Activated CD8-positive, alpha-beta memory T cell treated with anti-CD3 and anti-CD28 coated beads for 1 hour (primary cell): ENCODE measurements at places on chromosomes 6 and 20.

DNA sequence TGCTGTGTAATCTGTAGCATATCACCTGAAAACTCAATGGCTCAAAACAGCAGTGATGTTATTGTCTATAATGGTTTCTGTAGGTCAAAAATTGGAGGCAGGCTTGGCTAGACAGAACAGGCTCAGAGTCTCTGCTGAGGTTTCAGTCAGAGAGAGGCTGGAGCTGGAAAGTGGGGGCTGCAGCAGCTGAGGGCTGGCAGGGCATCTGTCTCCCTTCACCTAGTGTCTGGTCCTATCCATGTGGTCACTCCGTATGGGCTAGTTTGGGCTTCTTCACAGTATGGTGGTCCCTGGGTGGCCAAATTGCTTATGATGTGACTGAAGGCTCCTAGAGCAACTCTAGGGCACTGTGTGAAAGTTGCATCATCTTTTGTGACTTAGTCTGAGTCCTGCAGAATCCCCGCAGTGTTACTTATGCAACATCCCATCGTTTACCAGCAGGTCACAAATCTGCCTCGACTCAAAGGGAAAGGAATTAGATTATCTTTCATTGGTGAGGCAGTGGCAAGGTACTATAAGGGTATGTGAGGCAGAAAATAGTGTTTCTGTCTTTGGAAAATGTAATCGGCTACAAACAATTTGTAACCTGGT lies 497.0 kb downstream of the EPHA7 start:
- DNase-seq: no peak

- no peak for DNase-seq
Measured at GRCh38 chr6:28371706-28372451, 22.1 kb downstream of the ZKSCAN3 start.

DNA sequence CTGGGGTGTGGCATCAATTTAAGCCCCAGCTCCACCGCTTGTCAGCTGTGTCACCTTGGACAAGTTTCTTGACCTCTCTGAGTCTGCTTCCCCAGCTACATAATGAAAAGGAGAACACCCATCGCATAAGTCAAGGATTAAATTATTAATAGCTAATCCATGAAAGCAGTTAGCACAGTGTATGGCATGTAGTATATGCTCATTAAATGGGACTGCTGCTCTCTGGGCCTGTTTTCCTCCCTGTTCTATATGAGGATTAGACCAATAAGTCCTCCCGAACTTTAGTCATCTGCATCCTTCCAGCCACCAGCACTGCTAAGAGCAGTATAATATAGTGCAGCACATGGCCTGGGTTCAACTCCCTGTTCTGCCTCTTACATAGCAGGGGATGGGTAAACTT lies 19.7 kb downstream of the ETV7 start:
- no peak for DNase-seq

DNA sequence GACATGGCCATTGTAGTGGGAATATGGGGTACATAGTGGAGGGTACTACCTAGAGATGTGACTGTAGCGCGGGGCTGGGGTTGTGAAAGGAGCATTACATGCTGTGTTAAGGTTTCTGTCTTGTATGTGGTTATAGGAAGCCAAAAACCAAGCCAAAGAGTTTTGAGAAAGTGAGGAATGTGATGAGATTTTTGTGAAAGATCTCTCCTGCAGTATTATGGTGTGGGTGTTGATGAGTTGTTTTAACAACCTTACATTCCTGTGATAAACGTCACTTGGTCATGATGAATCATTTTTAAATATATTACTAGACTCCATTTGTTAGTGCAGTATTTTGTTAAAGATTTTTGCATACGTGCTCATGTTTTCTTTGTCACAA lies 48.9 kb downstream of the ZFAND3 start:
- DNase-seq: no peak

GRCh38 chr6:2773449-2773848 lies 8.3 kb downstream of the WRNIP1 start:
- no peak for DNase-seq

GRCh38 chr6:5846889-5847288 lies 159.8 kb downstream of the NRN1 start:
- no peak for DNase-seq

DNA sequence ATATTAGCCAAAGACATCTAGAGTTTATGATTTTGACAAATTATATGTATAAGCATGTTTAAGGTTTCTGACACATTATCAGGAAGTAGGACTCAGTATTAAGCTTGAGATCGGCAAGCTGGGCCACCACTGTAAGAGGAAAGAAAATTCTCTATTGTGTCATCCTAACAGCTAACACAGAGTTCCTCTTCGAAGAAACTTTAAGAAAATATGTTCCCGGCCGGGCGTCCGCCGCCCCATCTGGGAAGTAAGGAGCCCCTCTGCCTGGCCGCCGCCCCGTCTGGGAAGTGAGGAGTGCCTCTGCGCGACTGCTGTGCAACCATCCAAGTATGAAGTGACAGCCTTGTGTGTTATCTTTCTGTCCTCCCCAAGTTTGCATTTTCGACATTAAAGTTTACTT lies 23.0 kb downstream of the USP49 start:
- no peak for DNase-seq

- no peak for DNase-seq
Measured at GRCh38 chr6:119658917-119659316, 309.4 kb upstream of the MAN1A1 start.

DNA sequence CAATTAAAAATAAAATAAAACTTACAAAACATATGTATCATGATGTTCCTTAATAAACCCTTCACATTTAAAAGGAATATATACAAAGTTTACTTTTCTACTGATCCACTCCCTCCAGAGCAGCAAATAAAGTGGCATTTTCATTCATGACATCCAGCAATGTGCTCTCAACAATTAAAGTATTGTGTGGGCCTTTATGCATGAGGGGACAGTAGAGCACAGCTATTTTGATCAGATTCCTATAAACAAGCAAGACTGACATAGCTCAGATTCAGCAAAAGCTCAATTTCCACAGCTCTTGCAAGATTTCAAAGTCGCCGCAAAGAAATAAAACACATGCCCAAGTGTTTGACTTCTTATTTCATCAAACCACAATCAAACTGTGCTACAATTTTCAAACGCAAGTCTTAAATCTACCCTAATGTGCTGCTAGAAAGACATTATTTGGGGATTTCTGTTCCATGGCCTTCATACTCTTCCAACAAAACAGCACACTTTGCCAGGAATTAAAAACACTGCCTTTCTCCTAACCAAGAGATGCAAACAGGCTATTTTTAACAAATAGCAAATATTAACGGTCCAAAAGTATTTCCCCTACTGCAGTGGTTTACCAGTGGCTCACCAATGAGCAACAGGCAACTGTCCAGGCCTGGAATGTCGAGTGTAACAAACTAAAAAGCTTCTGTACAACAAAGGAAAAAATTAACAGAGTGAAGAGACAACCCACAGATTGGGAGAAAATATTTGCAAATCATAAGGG lies 52.3 kb downstream of the MBOAT1 start:
- no peak for DNase-seq

DNA sequence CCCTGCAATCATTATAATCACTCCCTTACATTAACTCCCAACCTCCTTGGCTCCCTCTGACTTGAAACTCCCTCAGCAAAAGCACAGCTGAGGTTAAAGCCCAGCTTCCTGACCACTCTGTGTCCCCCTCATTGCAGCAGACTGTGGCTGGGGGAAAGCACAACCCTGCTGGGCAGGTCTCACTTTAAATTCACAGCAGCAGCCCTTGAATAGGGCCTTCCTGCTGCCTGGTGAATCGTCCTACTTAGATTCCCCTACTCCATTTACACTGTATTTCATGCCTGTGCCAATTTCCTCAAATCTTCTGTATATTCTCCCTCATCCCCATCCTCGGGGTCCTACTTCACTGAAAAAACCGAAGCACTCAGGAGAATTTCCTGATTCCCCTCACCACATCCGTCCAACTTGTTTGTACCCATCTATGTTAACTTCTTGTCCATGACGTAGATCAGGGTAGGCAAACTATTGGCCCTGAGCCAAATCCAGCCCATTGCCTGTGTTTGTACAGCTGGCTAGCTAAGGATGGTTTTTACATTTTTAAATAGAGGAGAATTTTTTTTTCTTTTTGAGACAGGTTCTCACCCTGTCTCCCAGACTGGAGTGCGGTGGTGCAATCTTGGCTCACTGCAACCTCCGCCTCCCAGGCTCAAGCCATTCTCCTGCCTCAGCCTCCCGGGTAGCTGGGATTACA lies 31.5 kb upstream of the GCM1 start:
- no peak for DNase-seq

DNA sequence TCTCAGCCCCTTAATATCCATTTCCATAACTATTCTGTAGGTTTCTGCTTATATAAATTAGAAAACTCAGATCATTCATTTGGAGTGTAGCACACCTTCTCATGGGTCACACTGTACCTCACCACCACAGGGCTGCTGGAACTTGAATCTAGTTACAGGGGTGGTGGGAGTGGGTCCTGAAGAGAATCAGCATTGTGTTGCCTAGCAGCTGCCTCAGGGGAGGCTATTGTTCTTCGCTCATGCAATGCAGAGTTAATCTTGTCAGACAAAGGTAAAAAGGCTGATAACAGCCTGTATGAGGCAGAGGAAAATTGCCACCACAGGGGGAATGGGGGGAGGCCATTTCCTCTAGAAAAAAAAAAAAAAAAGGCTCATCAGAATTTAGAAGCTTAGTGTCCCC lies 496.0 kb upstream of the ADGRB3 start:
- DNase-seq: no peak

DNA sequence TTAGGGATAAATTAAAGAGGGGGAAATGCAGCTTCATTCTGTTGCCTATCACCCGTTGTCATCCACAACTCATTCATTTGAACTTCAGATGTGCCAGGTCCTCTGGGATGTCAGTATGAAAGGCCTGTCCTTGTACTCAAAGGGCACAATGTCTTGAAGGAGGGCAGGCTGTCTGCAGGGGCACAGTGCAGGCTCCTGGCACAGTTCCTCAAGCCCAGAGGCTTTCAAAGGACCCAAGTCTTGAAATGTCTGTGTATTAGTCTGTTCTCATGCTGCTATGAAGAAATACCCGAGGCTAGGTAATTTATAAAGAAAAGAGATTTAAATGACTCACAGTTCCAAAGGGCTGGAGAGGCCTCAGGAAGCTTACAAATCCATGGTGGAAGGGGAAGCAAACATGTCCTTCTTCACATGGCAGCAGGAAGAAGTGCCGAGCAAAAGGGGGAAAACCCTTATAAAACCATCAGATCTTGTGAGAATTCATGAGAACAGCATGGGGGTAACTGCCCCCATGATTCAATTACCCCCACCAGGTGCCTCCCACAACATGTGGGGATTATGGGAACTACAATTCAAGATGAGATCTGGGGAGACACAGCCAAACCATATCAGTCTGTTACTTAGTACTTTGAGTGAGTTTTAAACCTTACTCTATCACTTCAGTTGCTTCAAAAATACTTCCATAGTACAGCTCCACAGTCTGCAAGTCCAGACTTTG lies 9.4 kb downstream of the SNX9 start:
- DNase-seq: no peak

DNA sequence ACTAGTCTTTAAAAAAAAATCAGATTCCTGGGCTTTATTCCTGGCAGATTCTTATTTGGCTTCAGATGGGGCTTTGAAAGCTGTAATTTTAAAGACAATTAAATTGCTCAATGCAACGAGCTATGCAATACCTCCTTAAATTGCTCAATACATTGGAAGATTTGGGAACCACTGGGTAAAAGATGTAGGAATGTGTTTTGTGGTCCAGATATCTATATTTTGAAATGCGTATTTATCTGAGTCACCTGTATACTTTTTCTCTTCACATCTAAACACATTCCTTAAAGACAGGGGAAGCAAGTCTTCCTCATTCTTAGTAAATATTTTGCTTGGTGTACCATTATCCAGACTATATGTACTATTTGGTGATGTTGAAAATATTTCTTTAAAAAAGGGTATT lies 29.6 kb upstream of the MAP7 start:
- no peak for DNase-seq

DNA sequence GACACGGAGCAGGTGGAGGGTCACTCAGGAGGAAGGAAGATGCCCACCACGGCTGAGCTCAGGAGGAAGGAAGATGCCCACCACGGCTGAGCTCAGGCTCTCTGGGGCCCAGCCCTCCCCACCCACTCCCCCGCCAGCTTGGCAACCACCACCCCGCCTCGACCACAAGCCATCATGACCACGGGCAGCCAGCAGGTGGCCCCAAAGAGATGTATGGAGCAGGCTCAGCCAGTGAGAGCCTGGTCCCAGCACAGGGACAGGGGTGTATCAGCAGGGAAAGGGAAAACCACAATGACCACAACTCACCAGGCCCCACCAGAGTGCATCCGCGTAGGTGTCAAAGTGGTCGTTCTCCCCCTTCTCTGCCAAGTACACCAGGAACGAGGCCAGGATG lies 30.4 kb downstream of the KCNQ2 start:
- DNase-seq: peak; percentile 37

GRCh38 chr6:5132731-5133130 lies 47.6 kb downstream of the PPP1R3G start:
- DNase-seq: no peak

DNA sequence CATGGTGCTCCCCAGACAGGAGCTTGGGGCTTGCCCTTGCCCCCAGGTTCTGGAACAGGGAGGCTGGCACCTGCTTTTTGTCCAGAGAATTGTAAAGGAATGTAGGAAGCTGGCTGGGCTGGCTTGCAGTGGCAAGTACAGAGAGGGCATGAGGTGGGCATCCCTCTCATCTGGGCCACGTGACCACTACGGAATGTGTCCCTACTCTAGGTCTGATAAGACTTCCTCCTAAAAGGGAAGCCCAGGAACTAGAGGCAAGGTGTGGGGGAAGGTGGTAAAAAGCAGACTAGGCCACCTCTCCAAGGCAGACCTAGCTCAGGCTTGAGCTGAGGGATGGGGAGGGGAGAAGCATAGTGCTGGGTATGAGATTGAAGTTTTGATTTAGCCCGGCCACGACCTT lies 38.8 kb downstream of the UNC5CL start:
- no peak for DNase-seq

DNA sequence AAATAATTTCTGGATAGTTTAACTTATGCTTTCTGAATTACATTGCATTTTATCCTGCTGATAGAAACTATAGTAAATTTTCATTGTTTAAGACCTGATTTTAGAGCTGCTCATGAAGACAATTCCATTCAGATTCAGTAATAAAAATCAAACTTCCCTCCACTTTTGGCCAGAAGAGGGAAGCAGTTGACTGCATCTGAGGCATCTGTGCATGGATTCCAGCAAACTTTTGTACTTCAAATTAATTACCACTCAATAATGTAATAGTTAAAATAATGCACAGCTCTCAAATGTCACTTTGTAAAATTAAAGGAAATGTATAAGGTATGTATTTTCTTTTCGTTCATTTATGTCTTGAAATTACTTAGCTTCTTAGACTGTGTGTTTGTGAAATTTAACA lies 64.2 kb upstream of the SLC35B3 start:
- no peak for DNase-seq

GRCh38 chr6:129940454-129941195 lies 77.8 kb upstream of the L3MBTL3 start:
- DNase-seq: no peak

DNA sequence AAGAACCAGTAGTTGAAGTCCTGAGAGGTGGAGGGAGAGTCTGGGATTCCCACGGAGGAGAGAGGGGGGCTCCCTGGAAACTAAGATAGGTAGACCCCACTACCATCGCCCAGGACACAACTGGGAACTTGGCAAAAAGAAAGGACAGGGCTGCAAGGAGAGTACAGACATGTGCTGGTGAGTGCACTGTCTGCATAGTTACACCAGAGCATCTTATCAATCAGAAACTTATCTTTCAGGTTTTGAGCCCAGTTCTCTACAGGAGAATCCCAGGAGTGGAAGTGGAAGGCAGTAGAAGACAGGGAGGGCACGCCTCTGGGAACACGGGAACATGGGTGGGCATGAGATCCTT lies 12.2 kb downstream of the NFKBIL1 start:
- DNase-seq: no peak
